Stimulated activated CD4-positive, alpha-beta T cell treated with anti-CD3 and anti-CD28 coated beads, Interleukin-2, amount 100 ng/mL, for 48 hours (primary cell): ENCODE measurements at places on chromosomes 2 and 18.

DNA sequence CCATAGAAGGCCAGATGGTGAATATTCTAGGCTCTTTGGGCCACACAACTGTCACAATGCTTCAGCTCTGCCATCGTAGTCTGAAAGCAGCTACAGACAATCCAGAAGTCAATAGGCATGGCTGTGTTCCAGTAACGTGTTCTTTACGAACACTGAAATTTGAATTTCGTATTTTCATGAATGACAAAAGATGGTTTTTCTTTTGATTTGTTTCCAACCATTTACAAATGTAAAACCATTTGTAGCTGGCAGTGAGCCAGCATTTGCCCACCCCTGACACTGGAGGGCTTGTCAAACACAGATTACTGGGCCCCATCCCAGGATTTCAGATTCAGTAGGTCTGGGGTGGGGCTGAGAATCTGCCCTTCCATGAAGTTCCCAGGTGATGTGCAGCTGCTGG is 83.0 kb upstream of the ATG16L1 start:
- DNase-seq, result no peak

DNA sequence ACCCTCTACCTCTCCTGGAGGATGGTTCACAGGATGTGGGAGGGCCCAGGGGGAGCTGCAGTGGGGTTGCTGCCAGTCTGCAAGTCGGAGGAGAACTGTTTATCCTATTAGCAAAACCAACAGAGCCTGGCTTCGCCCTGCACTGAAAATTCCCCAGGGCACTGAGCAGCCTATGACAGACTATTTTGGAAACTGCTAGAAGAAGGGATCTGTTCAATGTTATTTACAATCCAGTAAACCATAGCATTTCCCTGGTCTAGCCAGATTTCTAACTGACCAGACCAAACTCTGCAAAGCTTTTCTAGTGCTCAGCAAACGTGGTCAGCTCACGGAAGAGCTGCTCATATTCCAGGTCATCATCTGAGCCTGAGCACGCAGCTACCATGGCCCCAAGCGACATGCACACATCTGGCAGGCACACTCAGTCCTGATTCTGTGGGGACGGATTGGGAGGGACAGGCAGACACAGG is 64.8 kb upstream of the PID1 start:
- no peak for DNase-seq

- no peak for DNase-seq
Measured at GRCh38 chr2:68126561-68126960, 31.1 kb upstream of the PNO1 start.

DNA sequence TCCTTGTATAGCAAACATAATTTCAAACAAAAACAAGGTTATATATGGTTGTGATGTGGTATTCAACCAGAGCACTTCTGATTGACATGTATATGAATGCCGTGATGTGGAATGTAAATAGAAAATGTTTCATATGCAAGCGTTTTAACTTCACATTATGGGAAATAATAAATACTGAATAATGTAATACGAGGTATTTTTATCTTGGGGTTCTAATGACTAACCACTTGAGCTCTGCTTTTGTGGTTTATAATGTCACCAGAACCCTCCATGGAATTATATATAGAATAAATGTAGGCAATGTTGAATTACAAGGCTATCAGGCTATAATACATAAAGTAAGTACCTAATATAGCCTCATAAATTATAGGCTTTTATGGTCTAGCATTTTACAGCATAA is 72.4 kb downstream of the ZNF521 start:
- DNase-seq, result no peak

- no peak for DNase-seq
Measured at GRCh38 chr2:189024901-189025618, 50.9 kb downstream of the COL3A1 start.

DNA sequence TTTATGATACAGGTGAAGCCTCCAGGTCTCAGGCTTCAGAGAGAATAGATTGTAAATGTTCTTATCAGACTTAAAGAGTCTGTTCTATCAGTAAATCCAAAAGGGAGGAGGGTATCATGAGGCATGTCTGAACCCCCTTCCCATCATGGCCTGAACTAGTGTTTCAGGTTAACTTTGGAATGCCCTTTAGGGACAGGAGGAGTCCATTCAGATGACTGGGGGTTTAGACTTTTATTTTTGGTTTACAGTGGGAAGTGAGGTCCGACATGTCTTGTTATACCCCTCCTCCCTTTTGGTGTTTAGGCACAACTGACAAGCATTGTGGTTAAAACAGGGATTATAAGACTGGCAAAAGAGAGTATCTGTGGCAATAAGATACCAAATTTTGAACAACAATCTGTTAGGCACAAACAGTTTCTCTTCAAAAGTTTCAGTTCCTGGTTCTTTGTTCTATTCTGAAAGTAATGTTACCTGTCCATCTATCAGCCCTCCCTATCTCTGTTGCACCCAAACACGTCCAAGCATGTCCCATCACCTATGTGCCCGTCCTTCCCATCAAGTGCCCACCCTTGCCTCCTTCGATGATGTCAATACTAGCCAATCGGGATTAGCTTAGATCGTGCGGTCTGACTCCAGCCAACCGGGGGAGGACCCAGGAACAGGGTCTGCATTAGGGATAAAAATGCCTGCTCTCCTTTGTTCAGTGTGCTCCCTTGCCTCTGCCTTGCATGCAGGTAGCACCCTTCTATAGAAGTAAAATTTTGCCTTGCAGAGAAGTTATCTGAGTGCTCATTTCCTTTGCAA is 16.4 kb downstream of the TCF23 start:
- no peak for DNase-seq

GRCh38 chr2:238856713-238857567 is 9.1 kb downstream of the TWIST2 start:
- no peak for DNase-seq

- DNase-seq, result no peak
Measured at GRCh38 chr2:235556086-235556485, 62.2 kb downstream of the AGAP1 start.

GRCh38 chr2:63764630-63765029 is 77.1 kb upstream of the UGP2 start:
- no peak for DNase-seq

- DNase-seq, result no peak
Measured at GRCh38 chr2:164967781-164968228, 12.5 kb upstream of the SLC38A11 start.

GRCh38 chr2:200360364-200360763 is 53.9 kb downstream of the SPATS2L start:
- no peak for DNase-seq

DNA sequence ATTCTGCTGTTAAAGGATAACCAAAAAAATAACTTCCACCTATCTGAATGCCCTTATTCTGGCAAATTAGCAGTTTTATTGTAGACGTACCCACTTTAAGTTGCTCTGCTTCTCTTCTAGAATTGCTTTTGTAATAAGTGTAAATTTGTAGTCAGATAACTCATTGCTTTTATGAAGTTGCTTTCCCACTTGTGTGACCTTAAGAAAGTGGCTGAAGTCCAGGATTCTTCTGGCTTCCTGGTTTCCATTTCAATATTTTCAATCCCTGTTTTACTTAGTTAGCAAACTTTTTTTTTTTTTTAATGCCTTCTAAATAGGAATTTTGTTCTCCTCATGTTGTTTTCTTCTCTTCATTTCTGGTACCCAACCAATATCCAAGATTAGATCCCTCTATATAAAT is 59.8 kb downstream of the GLS start:
- no peak for DNase-seq

DNA sequence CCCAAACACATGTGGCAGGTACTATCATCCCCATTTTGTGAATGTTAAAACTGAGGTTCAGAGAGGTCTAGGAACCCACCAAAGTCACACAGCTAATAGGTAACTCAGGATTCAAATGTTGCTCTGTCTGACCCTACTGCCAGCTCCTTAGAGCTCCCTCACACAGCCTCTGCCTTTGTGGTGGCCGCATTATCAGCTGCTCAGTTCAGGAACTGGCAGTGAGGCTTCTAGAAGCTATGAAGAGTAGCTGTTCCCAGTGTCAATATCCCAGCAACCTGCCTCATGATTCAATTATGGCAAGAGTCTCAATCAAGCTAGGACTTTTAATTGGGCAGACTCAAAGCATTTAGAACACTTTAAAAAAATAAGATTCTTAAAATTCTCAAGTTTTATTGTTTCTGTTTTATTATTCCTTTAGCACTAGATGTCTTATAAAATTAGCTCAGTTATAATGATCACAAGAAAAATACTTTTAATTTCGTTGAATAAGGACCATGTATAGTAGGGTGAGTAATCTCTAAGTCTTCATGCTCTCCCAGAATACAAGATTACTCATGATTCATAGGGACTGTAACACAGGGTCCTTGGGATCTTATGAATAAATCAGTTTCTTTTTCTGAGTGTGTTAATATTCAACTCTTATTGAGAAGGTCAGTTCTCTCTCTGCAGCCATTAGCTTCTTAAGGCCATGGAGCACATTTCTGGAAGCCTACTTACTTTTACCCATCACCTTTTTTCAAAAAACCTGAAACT is 342.7 kb downstream of the RND3 start:
- DNase-seq, result no peak

DNA sequence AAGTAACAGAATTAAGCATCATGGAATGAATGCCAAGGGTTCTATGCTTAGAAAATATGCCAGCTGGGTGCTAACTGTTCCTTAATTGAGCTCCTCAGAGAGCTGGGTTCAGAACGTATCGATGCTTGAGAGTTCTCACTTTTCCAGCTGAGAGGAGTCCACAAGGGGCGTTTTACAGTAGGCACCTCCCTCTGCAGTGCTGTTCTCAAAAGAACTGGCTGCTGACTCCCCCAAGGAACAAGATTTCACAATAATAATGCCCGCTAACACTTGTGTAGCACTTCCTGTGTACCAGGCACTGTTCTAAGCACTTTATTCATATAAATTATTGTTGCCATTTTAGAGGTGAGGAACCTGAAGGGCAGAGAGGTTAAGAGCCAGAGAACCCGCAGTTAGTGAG is 18.1 kb upstream of the TMEM237 start:
- DNase-seq, result no peak

DNA sequence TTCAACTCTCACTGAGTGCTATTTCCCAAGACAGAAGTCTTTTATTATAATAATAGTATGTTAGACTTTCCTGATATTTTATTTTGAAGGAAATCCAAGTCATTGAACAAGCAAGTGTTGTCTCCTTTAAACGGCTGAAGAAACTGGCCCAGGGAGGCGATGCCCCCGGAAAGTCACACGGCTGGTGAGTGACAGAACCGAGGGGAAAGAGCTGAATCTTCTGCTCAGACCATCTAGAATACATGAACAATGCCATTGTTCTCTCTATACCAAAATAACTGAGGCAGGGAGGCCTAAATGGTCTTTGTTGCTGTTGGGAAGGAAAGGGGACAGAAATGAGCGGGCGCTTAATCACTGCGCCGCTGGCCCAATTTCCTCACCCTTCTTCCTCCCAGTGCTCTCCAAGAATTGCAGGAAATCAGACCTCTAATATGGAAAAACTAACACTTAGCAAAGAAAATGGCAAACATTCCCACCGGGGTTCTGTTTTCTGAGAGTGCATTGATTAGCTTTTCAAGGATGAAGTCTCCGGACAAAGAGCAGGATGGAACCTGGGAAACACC is 101.5 kb downstream of the KLF7 start:
- no peak for DNase-seq

GRCh38 chr2:39732482-39732881 is 46.6 kb downstream of the THUMPD2 start:
- no peak for DNase-seq

DNA sequence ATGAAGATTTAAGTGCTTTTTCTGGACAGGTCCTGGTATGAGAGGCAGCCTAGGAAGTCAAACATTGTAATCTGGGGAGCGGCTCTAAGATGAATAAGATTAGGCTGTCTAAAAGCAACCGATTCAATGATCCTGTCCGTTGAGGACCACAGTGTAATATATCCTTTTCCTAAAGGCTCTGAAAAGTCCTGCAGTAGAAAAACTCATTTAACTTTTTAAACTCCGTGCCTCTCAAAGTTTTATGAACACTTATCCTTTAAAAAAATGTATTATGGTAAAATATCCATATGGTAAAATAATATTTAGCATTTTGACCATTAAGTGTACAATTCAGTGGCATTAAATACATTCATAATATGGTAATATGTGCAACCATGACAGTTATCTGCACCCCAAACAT is 39.8 kb downstream of the ATOH8 start:
- no peak for DNase-seq

- DNase-seq, result no peak
Measured at GRCh38 chr2:198134293-198134955, 330.0 kb downstream of the PLCL1 start.

DNA sequence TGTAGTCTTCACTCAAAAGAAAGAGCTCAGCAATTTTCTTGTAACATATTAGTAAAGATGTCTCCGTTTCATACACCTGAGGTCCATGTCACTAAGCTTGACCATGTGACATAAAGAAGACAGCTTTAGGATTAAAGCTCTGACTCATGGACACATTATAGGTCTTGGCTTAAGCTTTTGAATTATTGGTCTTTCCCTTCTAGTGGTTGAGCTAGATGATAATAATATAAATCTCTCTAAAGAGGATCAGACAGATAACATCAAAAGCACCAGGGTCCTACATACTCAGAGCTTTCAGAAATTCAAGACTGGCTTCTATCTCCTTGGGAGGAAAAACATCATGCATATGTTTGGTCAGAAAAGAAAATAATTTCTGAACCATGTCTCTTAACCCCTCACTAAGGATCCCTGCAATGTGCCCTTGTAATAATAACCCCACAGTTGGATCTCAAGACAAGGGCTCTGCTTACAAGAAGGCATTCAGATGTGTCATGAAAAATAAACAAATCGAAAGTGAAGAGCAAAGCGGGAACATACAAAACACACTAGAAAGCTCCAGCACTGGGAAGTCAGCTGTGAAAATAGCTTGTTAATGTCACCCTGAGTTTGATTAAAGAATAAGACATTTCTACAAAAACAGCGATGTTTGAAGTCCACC is 174.5 kb downstream of the PID1 start:
- no peak for DNase-seq

GRCh38 chr18:72235422-72235821 is 308.7 kb downstream of the CBLN2 start:
- no peak for DNase-seq

DNA sequence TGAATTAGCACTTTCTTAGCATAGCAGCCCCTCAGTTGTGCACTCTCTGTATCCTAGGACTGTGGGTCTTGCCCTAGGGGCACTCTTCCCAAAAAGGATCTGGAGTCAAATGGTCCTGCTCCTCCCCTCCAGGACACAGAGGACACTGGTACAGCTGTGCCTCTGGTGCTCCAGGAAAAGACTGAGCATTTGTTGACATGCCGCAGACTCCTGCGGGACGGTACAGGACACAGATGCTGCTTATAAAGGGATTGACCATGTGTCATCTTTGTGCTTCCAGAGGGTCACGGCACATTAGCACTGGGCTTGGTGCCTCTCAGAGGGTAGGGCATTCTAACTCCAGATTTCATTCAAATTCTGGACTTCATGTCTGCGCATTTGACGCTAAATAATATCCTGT is 110.5 kb downstream of the KLF7 start:
- no peak for DNase-seq
